Astrocyte of the spinal cord (primary cell): ENCODE measurements at places on chromosomes 5 and 9.

DNA sequence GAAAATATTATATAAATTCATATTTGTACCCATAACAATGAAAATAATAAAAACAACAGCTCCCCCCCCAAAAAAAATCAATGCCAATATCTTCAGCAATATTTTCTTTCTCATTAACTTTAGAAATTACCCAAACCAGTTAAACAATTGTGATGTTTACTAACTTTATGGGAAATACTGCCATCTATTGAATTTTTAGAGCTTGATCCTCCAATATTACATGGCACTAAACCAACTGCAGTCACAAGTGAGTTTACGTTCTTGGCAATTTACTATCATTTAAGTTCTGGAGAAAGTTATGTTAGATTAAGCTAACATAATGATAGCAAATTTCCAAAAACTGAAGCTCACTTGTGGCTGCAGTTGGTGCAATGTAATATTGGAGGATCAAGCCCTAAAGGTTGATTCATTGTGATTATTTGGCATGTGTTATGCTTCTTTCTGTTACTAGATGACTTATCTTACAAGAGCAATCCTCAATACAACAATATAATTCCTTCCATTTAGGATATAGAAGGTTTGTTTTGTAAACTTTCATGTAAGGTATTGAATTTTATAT, 379.5 kb downstream of the CDH18 start:
- peak; percentile 33 for DNase-seq

DNA sequence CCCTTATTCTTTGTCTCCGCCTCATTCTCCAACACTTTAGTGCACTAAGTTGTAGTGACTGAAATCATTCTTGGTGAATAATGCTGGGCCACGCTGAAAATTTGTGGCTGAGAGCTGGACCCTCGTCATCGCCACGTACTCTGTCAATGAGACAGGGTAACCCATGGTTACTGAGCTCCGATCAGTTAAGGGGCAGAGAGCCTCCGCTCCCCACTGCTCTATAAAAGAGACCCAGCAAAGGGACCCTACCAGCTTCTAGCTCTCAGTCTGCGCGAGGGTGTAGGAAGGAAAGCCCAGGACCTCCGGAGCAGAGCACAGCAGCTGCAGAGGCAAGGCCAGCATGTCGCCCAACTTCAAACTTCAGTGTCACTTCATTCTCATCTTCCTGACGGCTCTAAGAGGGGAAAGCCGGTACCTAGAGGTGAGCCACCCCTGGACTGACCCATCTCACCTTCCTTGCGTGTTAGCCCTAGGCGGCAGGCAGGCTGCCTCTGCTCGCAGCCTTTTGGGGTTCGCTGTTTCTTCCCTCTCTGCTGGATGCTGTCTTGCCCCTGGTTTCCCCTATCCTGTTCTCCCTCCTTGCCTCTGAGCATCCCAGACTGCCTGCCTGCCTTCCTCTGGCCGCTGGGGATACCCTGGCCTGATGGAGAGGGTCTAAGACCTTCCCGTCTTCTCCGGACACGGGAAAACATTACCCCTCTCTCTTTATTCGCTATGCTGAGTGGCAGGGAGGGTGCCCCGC, at the start of gene CRHBP:
CRHBP (plus strand) TSS at position 251 of the 742 bp plus-strand sequence; CDS start at position 341, 90 bp downstream.
- DNase-seq = no peak

- DNase-seq = peak; percentile 87
Measured at GRCh38 chr9:128733256-128733655, 9.3 kb upstream of the ZDHHC12 start.

DNA sequence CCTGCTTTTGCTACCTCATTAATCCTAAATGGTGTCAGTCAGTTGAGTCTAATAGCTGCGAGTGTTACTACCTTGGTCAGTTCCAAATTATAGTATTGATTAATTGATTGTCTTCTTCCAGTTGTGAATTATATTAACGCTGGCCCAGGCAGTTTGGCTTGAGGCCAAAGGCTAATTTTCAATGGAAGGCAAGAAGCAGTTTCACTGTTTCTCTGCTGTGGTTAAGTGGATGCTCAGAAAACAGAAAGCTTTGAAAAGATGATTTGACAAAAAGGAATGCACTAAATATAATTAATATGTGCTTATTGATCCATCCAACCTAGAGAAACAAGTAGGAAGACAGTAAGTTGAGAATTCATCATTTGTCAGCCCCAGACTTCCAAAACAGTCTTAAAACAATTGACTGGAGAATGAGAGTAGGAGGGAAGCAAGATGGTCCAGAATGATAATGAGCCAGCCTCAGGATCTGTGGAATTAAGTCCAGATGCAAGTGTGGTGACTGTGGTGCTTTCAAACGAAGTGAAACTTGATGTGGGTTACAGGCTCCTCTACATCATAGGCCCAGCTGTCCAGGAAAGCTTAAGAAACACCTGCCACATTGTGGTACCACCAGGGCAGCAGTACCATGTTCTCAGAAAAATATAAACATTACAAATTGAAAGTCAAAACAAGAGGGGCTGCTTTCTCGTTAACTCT, 1371.0 kb upstream of the DMAC1 start:
- no peak for DNase-seq

GRCh38 chr9:78169125-78169524, 66.8 kb upstream of the CEP78 start:
- DNase-seq = no peak

DNA sequence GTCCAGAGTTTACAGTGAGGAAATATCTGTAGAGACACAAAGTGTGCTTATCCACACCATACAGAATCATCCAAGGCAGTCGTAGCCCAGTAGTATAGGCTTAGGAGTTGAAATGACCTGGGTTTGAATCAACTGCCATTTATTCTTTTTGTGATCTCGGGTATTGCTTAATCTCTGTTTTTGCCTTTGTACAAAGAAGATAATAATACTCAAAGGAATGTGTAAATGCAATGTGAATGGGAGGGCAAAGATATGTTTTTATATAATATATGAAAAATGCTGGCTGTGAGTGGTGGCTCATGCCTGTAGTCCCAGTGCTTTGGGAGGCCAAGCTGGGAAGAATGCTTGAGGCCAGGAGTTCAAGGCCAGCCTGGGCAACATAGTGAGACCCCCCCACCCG, 141.1 kb downstream of the SPATA31D1 start:
- no peak for DNase-seq

DNA sequence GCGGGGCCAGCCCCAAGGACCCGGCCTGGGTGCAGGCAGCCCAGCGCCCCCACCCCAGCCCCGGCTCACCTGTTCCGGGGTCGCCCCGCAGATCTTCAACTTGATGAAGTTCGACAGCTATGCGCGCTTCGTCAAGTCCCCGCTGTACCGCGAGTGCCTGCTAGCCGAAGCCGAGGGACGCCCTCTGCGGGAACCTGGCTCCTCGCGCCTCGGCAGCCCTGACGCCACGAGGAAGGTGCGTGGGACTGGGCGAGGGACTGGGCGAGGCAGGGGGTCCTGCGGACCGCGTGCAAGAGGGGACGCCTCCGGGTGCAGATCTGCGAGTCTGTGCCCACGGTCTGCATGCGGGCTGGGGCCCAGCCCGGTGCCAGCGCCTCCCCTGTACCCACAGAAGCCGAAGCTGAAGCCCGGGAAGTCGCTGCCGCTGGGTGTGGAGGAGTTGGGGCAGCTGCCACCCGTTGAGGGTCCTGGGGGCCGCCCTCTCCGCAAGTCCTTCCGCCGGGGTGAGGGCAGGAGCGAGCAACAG, 9.7 kb downstream of the RGS14 start:
- DNase-seq = no peak

DNA sequence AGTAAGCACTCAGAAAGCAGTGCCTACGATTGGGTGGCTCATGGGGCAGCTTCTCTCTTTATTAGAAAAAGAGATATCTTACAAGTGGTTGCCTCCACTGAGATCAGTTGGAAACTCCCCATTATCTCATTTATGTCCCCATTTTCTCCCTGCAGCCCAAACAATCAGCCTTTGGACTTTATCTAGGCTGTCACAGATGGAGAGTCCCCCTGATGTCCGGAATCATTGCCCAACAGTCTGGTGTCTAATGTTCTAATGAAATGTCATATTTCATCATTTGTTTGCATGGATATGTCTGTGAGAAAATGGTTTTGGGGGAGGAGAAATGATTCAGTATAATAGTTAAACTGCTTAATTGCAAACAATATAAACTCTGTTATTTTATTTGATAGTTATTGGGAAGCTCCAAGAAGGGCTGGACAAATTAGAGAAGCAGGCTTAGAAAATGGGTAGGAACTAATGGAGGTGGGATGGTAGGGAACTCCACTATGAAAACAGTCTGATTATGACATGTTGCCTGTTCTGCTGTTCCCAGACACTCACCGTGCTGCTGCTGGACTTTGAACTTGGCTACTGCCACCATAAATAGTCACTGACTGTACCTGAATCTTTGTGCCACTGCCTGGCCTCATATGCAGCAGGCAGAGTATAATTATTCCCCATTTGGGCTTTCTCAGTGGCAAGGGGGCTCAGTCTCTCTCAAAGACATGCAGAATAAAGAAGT, 38.3 kb upstream of the SMAD5 start:
- DNase-seq = no peak

DNA sequence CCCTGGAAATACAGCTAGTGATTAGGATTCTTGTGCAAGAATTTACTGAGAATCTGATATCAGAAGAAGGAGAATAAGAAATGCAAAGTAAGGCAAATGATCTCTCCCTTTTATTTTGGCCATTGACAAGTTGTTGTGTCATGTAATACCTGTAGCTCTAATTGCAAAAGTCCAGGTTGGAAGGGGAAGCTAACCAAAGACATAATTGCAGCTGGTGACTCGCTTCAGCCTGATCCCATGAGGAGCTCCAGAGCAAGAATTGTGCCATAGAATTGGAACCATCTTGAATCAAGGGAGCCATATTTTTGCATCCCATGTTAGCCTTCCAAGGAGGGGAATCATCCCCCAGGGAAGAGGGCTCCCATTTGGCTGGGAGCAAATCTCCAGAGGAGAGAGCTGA, 149.6 kb upstream of the MOCS2 start:
- DNase-seq = no peak

GRCh38 chr5:136560126-136560525, 194.8 kb upstream of the TRPC7 start:
- no peak for DNase-seq

DNA sequence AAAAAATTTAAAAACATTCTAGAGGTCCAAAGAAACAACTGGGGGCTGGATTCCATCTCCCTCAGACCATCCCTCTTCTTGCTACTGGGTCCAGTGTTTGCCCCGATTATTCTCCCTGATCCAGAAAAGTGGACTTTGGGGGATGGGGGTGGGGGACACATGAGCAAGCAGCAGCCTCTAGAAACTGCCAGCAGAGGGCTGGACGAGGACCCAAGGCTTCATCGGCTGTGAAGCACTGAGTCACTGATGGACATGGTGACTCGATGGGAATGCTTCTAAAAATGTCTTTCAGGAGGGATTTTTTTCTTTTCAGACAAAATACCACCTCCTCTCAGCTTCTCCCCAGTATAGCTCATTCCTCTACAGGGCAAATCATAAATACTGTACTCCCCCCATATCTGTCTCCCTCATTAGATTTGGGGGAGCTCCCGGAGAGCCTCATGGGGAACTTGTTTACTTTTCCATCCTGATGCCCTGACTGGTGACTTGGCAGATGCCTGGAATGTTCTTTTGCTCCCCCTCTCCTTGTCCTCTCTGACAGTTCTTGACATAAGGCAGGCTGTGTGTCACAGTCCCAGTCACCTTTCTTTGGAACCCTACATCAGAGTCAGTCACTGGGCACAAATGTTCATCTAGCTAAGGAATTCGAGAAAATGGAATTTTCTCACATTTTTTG, 67.2 kb upstream of the STC2 start:
- DNase-seq = peak; percentile 55

- peak; percentile 12 for DNase-seq
Measured at GRCh38 chr9:21102305-21102704, 24.6 kb upstream of the IFNB1 start.

DNA sequence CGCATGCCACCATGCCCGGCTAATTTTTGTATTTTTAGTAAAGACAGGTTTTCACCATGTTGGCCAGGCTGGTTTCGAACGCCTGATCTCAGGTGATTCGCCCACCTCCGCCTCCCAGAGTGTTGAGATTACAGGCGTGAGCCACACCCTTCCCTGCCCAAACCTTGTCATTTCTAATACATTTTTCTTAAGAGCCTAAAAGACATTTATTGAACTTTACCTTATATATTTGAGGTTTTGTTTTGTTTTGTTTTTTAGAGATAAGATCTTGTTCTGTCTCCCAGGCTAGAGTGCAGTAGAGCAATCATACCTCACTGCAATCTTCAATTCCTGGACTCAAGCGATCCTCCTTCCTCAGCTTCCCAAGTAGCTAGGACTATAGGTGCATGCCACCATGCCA, 39.8 kb upstream of the FANCC start:
- no peak for DNase-seq

DNA sequence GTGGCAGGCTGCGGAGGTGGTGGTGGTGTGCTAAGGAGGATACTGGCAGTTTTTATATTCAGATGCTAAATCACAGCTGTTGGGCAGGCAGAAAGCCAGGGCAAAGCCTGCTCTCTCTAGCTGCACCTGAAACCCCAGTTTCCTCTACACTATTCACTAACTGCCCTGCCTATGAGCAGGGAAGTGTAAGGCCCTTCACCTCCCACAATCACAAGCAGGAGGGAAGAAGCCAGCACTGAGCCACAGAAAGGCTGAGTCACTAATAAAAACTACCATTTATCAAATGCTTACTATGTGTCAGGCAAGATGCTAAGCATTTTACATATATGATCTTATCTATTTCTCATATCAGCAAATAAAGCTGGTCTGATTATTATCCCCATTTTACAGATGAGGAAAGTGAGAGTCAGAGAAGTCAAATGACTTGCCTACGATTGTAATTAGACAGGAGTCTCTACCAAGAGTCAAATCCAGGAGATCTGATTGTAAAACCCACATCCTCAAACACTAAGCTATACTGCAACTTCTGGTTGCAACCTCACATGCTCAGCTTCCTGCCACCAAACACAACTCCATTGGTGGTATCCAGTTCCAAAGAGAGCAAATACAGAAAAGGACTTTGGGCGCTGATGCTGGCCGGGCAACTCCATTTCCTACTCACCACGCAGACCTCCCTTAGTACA, 17.7 kb upstream of the IL6ST start:
- DNase-seq = peak; percentile 57

DNA sequence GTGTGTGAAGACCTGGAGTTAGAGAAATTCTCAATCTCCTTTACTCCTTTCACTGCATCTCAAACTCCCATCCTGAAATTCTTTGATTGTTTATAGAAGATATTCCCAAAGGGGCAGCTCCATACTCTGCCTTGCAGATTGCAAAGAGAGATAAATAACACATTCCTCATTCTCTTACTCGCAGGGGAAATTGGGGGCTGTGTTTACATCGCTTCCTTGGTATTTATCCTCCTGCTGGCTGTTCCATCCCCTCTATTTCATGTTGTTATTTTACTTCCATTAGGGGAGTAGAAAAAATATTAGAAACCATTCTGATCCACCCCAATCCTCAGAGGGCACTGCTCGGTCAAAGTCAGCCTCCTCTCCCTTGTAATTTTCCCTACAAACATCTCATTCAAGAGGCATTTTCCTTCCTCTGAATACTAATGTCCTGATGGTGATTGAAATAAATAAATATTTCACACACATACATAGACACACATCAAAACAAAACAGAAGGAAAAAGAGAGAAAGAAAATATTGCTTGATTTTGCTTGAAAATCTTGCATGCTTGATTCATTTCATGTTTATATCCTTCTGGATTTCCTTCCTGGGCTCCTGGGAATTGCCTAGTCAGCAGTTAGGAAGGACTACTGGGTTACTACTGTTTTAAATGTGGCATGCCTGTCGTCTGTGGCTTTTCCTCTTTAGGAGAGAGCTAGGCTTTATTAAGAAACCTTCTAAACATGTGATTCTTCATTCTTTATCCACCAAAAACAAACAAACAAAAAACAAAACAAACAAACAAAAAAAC, 420.1 kb upstream of the PAPPA start:
- DNase-seq = no peak

GRCh38 chr5:9473624-9474023, 72.3 kb downstream of the SEMA5A start:
- no peak for DNase-seq

- DNase-seq = no peak
Measured at GRCh38 chr9:26219961-26220360, 541.7 kb upstream of the TUSC1 start.
